Hematopoietic multipotent progenitor cell treated with erythropoietin and hydrocortisone succinate and interleukin-3 and kit ligand, for 8 days (in vitro differentiated cells): ENCODE measurements at places on chromosomes 16 and 17.

- DNase-seq: no peak
These were observed 85.9 kb downstream of the TBC1D16 start for GRCh38 chr17:79949656-79950209.

DNA sequence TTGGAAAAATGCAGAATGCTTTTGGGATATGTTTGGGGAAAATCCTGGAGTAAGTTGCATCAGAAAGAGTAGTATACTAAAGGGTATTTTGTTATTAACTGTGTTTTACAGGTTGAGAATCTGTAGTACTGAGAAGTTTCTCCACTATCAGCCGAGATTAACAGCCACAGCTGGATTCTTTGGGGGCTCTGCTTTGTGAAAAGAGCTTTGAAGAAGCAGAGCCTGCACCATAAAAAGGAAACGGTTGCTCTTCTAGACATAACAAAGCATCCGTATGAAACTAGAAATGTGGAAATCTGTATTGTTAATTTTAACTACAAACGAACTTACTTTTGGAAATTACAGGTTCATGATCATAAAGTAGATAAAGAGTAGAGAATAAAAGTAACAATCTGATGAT, 5.3 kb downstream of the NLK start:
- DNase-seq: no peak

DNA sequence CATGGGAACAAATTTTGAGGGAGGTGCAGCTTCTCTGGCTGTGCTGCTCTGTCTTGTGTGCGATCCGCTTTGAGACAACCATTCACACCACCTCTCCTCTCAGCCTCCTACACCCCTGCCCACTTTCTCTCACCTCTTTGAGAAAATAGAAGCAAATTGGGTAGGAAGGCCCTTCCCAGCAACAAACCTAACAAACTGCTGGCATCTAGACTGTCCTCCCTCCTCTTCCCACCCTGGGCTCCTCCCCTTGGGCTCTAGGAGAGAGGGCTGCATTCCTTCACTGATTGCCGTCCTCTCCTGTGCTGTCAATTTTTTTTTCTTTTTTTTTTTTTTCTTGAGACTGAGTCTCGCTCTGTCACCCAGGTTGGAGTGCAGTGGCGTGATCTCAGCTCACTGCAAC, 13.5 kb downstream of the CDIPT start:
- DNase-seq: no peak

- no peak for DNase-seq
These were observed 16.3 kb upstream of the AMZ2 start for GRCh38 chr17:68231541-68231940.

DNA sequence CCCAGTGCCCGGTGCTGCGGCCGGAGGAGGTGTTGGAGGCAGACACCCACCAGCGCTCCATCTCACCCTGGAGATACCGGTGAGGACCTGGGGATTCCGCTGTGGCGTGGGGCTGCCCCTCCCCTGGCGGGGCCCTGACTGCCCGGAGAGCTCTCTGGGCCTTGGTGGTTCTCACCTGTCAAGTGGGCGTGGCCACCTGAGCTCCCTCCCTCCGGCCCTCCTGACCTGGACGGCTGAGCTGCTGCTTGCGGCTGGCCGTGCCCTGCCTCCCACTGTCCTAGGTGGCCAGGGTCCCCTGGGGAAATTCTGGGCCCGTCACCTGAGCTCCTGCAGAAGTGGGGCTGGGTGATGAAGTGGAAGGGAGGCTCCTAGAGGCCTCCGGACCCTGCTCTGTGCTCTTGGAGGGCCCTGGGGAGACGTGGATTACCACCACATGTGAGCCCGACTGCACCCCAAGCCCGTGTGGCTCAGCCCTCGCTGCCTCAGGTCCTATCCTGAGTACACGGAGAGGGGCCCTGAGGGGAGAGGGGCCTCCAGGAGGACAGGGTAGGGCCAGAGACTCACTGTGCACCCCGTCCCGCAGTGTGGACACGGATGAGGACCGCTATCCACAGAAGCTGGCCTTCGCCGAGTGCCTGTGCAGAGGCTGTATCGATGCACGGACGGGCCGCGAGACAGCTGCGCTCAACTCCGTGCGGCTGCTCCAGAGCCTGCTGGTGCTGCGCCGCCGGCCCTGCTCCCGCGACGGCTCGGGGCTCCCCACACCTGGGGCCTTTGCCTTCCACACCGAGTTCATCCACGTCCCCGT, 1.1 kb downstream of the IL17C start:
- DNase-seq: no peak
